Right atrium auricular region (tissue), 2 donors: ENCODE measurements at places on chromosomes 2 and 18. TPM values are rescaled to one million over a fixed set of nuclear protein-coding genes. Genes with fewer than 3 reads are reported as not detected.

DNA sequence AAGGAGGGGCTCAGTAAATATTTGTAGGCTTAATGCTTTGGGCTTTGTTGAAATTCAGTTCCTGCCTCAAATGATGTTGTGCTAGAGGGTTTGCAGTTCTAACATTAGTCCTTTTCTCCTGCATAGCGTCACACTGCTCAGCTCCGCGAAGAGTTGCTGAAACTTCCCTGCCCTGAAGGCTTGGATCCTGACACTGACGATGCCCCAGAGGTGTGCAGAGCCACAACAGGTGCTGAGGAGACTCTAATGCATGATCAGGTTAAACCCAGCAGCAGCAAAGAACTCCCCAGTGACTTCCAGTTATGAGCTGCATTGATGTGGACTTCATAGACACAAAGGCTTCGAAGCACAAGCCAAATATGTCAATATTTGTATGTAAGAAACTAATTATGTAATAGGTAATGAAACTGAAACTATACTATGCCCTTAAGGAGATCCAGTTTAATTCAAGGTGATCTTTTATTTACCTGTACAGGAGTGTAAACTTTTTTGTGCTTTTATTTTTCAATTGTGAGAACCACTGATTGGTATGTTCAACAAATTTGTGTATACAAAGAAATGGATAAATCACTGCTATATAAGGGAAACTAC lies 10.2 kb upstream of the TTC27 start:
- DNase-seq, result no peak
- peaks cover 57% of the 10 kb centered on the region for H3K36me3 ChIP-seq
- no peaks in the 10 kb centered on the region for H3K27me3 ChIP-seq
- H3K4me3 ChIP-seq, result no peak overlapping the region
- H3K4me1 ChIP-seq, result peaks cover 8% of the 10 kb centered on the region

- no peak overlapping the region for H3K4me3 ChIP-seq
- H3K27me3 ChIP-seq, result no peaks in the 10 kb centered on the region
- H3K36me3 ChIP-seq, result peaks cover 48% of the 10 kb centered on the region
- DNase-seq, result no peak
- H3K4me1 ChIP-seq, result no peaks in the 10 kb centered on the region
These were observed 63.5 kb downstream of the SMCHD1 start for GRCh38 chr18:2719040-2719439.

DNA sequence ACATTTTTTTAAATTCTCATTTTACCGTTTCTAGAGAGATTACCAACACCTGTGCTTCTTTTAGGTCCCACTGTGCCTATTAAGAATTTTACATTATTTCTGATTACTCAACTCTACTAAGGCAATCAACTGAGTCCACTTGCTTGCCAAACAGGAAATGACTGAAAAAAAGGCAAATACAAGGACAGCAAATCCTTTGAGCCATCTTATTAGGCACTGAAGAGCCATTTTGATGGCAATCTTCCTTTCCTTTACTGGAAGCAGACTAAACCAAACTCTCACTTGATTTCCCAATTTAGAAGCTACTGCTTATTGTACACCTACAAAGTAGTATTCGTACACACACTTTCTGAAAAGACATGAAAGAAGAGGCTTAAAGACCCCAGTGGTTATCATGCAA lies 121.4 kb upstream of the COL3A1 start:
- no peaks in the 10 kb centered on the region for H3K4me1 ChIP-seq
- no peaks in the 10 kb centered on the region for H3K27me3 ChIP-seq
- H3K36me3 ChIP-seq, result no peaks in the 10 kb centered on the region
- H3K27ac ChIP-seq, result no peak overlapping the region

- no peaks in the 10 kb centered on the region for H3K4me1 ChIP-seq
- no peak for DNase-seq
These were observed 58.9 kb upstream of the RNU4ATAC start for GRCh38 chr2:121471532-121472469.

GRCh38 chr2:239002591-239002953 lies 154.7 kb downstream of the TWIST2 start:
- H3K4me3 ChIP-seq, result no peak overlapping the region
- peak overlapping the region; percentile 35 for H3K27ac ChIP-seq
- no peak for DNase-seq
- H3K4me1 ChIP-seq, result no peaks in the 10 kb centered on the region
- H3K27me3 ChIP-seq, result no peaks in the 10 kb centered on the region

DNA sequence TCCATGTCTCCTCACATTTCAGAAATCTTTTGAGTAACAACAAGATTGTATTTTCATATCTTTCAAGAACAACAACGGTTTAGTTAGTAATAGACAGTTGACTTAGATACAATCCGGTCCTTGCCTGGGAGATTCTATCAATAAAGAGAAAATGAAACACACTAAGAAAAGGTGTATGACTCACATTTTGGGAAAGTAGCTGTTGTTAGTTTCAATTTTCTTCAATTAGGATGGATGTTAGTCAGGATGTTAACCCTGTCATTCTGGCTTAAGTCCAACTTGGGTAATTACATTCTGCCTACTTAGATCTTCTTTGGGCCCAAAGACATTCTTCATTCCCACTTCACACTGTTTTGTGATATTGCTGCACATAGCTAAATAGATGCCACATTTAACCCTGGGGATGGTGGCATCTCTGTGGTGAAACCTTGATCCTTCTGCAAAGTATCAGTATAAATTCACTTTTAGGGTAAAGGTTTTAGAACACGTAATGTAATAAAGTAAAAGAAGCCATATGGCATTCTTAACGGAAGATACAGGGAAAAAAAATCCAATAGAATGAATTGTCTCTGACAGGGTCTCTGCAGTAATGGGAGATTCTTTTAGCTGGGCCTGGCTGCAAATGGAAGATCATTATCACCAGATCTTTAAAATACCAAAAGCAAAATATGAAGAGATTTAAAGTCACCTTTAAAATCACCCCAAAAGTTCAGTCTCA lies 365.5 kb downstream of the FIGN start:
- H3K4me3 ChIP-seq, result no peak overlapping the region
- no peak for DNase-seq
- H3K36me3 ChIP-seq, result no peaks in the 10 kb centered on the region

- H3K27me3 ChIP-seq, result no peaks in the 10 kb centered on the region
- H3K36me3 ChIP-seq, result no peaks in the 10 kb centered on the region
- no peak for DNase-seq
- no peak overlapping the region for H3K4me3 ChIP-seq
These were observed 6.3 kb downstream of the EXOC6B start for GRCh38 chr2:72819501-72819900.

DNA sequence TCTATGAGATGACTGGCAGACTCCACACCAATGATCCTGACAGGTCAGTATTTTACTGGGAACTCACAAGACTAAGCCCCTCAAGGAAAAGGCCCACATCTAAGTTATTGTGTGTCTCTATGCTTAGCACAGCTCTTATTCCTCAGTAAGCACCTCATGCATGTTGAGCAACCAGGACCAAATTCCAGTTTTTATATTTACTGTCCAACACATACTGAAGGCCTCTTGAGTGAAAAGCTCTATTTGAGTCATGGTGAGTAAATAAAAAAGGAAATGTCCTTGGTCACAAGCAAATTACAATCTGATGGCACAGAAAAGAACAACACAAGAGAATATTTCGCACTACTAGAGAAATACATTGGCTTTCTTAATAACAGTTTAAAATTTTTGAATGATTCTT lies 87.9 kb upstream of the ETAA1 start:
- no peak overlapping the region for H3K4me3 ChIP-seq
- H3K36me3 ChIP-seq, result no peaks in the 10 kb centered on the region
- no peaks in the 10 kb centered on the region for H3K4me1 ChIP-seq
- no peak overlapping the region for H3K27ac ChIP-seq

Gene UGT1A4
- not detected for total RNA-seq

Gene GAD1
- total RNA-seq, result not detected
